ENCODE measurements at places on chromosomes 11 and 22.
A peak's percentile ranks its signal among the peaks of the same experiment; 100 is the strongest.

DNA sequence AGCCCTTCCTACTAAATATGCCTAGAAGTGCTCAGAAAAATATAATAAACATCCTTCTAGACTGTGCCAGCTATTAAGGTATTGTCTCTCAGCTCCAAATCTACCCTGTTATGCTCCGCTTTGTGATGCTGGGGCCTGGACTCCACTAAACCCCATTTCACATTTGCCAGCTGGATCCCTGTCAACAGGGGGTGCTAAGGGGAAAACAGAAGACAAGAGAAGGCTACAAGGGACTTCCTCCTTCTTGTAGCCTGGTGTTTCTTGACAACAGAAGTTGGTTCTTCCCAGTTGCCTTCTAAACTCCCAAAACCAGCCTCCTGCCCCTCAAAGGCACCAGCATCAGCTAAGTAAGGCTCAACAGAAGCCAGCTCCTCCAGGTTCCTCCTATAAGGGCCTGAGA lies 5.2 kb downstream of the NUMA1 start:
- DNase-seq, result no peak

DNA sequence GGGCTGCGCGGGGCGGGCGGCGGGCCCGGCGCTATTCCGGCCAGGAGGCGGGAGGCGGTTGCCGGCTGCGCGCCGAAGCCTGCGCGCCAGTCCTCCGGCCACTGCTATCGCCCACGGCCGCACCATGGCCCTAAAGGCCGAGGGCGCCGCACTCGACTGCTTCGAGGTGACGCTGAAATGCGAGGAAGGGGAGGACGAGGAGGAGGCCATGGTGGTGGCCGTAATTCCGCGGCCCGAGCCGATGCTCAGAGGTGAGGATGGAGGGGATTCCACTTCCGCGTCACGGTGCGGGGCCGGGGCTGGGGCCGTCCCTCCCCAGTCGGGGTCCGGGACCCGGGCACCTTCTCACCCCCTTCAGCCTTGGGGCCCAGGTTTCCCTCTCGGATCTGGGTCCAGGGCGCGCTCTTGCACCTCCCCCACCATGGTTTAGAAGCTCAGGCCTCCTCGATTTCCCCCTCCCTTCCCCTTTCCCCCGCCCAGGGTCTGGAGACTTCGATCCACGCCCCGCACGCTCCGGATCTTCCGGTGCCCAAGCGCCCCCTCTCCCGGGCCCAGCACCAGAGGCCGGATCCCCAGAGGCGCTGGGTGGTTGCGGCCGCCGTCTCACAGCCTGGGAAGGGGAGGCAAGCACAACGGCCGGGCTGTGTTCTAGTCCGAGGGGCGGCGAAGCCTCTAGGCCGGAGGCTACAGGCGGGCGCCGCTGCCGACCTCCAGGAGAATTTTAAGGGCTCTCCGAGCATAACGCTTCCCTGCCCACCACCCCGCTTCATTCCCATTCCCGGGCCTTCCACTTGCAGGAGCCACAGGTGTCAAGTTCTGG lies 517 bp downstream of the SPINDOC start:
- DNase-seq, result peak; percentile 86

DNA sequence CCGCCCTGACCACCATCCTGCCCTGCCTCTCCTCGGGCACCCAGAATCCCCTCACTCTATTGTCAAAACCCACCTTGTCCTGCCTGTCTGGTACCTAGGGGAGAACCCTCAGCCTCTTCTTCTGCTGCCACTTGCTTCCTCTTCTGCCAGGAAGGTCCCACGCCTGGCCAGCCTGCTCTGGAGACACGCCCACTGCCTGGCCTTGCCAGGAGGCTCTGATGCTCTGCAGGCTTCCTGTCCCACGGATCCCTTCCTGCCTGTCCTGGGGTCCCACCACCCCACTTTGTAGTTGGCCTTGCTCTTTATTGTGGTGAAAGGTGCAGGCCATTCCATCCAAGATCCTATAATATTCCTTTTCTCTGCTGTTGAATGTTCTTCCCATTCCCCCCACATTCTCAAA lies 63.4 kb downstream of the BMAL1 start:
- DNase-seq, result no peak

DNA sequence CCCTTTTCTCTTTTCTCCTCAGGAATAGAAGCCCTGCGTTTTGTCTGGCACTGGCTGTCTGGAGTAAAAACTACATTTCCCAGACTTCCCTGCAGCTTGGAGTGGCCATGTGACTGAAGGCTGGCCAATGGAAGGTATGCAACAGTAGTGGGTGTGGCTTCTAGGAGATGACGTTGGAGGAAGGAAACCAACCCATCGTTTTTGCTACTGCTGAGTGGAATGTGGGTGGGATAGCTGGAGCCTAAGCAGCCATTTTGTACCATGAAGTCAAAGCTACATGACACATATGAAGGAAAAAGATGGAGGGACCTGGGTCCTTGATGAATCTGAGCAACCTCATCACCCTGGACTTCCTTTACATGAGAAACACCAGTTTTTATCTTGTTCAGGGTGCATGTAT lies 19.6 kb downstream of the FGF3 start:
- peak; percentile 15 for DNase-seq

DNA sequence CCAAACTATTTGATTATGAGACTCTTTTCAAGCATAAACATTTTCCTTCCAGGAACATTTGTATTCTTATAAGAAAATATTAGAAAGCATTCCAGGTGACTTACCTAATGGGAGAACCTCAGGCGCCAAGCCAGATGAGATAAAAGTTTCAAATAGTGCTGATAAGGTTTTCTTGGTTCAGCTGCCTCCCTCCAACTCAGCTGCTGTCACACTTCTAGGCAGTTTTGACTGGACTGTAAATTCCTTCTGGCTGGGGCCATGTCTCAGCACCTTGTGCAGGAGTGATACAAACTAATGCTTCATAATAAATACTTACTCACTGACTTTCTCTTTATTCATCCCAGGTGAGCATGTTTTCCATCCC lies 131.1 kb downstream of the MED15 start:
- DNase-seq, result no peak

GRCh38 chr11:118911113-118911879 lies 14.4 kb downstream of the BCL9L start:
- DNase-seq, result peak; percentile 51
